ENCODE measurements at places on chromosomes 2 and 18.

DNA sequence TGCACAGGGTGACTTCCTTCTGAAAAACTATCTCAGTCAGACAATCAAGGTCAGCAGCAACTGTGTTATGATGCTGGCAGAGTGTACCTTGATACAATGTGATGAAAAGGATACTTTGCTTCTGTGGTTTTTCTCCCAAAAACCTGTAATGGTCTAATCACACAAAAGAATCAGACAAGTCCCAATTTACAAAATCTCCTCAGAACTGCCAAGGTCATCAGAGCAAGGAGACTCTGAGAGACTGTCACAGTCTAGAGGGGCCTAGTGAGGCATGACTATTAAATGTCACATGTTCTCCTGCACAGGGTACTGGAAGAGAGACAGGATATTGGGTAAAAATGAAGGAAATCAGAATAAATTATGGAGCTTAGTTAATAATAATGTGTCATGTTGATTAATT, 185.4 kb downstream of the ST6GAL2 start:
- DNase-seq: no peak

- no peak for DNase-seq
Observed at GRCh38 chr2:48395658-48396057, 134.3 kb upstream of the STON1 start.

GRCh38 chr2:31060397-31060796, 77.8 kb downstream of the GALNT14 start:
- DNase-seq: no peak

DNA sequence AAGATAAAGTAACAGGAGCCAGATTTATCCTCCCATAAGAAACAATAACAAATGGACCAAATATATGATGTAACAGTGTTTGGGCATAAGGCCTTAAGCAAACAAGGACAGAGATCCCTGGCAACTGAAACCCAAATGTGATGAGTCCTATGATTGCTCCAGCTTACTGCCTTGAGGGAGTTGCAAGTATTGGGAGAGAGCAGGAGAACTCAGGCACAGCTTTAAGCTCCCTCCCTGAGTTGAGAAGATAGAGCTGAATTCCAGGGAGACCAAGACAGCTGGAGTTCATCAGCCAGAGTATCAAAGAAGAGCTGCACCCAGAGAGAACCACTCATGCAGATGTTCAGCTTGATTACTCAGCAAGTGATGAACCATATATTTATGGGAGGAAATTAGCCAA, 814.5 kb upstream of the RAB6C start:
- peak; percentile 8 for DNase-seq

- DNase-seq: no peak
Observed at GRCh38 chr2:109355192-109355843, 226.3 kb downstream of the SH3RF3 start.

GRCh38 chr2:55231546-55232083, 478 bp downstream of the CLHC1 start:
- DNase-seq: peak; percentile 10

All from fibroblast of skin of abdomen (primary cell).